ENCODE measurements at places on chromosomes 11 and 22. TPM values are rescaled to one million over a fixed set of nuclear protein-coding genes. Genes with fewer than 3 reads are reported as not detected.

DNA sequence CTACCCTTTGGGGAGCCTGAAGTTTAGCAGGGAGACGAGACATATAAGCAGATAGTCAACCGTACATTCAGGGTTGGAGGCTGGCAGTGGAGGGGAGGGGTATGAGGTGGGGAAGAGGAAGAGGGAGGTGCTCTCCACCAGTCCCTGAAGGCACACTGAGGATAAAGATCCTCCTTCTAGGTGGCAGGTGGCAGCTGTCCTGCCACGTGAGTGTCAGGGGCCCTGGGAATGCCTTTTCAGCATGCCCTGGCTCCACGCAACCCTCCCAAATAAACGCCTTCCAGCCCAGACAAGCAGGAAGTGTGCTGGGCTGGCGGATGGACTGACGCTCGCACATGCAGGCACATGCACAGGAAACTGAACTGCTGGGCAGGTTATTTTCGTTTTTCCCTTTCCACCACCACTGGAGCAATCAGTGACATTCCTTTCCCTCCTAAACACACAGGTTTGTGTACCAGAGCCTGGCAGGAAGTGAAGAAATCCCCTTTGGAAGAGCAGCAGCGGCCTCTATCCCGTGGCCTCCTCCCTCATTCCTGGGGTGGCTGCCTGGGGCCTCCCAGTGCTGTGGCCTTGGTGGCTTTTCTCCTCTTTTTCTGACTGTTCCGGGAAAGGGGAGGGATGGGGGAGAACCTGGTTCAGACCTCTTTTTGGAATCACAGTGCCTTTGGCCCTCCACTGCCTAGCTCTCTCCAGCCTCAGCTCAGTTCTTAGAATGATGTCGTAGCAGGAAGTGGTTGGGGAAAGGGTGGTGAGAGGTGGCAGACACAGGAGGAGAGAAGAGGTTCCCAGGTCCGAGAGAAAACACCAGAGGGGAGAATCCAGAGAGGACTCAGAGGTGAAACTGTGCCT, 157.0 kb upstream of the TIMP3 start:
- DNase-seq: peak; percentile 45

DNA sequence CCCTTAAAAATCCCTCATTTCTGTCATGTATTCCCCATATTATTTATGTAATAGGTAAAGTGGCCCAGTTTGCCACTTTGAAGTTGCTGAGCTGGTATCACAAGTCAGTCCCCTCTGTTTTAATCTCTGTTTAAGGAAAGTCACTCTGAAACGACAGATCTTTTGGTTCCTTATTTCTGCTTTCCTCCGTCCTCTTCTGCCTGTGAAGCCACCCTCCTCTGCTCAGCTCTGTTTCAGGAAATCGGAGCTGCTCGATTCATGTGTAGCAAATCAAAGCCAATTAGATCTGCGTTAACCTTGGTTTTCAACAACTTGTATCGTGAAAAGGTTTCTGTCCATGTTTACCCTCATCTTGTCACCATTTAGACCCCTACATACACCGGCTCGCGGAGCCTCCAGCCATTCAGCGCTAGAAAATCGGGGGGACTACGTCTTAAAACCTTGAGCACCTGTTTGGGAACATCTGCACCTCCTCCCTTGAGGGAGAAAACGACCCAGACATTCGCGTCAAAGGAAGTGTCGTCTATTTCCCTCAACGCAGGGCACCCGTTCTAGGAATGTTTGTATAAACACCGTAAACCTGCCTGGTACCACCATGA, 576 bp upstream of the SC5D start:
- DNase-seq: no peak

- DNase-seq: no peak
Measured at GRCh38 chr22:48248901-48249455, 1486.5 kb downstream of the TBC1D22A start.

KLHDC7B gene
- 18.8 TPM for total RNA-seq

GRCh38 chr11:20112291-20113148, 47.8 kb downstream of the DBX1 start:
- DNase-seq: no peak

- DNase-seq: peak; percentile 81
Measured at GRCh38 chr11:123430721-123431497, 840 bp downstream of the GRAMD1B start.

- no peak for DNase-seq
Measured at GRCh38 chr22:49753276-49753890, 74.3 kb downstream of the BRD1 start.

P4HA3 gene
- total RNA-seq: not detected

DNA sequence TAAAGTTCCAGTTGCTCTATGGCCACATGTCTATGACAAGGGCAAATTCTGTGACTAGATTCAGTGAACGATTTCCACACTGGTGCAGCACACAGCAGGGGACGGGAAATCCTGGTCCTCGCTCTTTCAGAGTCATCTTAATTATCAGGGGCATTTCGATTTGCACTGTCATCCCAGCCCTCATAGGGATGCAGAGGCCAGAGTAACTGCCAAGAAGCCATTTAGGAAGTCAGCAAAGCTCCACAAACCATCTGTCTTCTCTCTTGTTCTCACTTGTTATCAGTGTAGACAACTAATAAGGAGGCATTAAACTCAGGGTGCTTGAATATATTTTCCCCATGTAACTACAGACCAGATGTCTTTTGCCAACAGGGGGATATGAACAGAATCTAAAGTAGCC, 151.7 kb downstream of the STK33 start:
- no peak for DNase-seq

GRCh38 chr22:49634006-49634772, 193.5 kb downstream of the BRD1 start:
- no peak for DNase-seq

STK33 gene
- total RNA-seq: 2.1 TPM

GRCh38 chr11:62025487-62026105, 58.2 kb upstream of the FTH1 start:
- DNase-seq: peak; percentile 59

GRCh38 chr22:20155330-20156041, 4.6 kb upstream of the CCDC188 start:
- peak; percentile 61 for DNase-seq

GRCh38 chr11:14424096-14424495, 65.1 kb upstream of the RRAS2 start:
- no peak for DNase-seq

- no peak for DNase-seq
Measured at GRCh38 chr11:33819278-33820035, 45.1 kb upstream of the FBXO3 start.

DNA sequence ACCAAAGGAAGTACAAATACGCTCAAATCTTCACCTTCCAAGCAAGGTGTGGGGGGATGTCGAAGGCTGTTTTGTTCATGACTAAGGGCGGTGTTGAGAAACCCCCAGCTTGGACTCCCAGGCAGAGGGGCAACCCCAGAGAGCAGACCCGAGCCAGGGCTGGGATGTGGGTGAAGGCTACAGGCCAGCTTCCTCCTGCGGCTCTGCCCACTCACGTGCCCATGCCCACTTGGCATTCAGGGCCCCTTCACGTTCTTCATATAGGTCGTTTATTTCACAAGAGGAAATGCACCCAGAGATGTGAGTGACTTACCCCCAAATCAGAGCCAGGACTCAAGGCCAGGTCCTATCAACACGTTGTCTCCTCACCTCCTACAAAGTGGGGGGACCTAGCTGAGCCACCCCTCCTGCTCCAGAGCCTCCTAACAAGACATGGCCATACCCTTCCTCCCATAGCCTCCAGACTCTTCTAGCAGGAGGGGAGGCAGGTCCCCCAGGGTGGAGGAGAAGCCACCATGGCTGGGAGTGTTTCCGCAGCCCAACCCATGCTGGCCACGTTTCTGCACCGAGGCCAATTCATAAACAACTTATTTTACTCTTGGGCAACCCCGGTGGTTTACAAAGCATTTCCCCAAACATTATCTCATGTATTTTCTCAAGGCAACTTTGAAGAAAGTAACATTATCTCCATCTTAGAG, 22.0 kb downstream of the TMEM184B start:
- DNase-seq: no peak

DNA sequence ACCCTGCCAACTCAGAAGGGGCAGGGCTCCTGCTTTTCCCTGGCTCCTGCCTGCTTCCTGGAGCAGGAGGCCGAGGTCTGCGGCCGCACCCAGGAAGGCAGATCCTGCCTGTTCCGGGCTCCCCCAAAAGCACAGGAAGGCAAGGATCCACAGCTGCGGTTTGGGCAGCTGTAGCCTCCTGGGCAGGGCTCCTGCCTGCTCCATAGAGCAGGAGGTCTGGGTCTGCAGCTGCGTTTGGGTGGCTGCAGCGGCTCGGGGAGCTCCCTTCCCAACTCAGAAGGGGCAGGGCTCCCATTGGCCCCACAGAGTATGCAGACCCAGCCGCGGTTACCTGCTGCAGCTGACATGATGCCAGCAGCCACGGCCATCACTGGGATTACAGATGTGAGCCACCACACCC, 5.5 kb downstream of the UPK2 start:
- DNase-seq: no peak

SLC25A18 gene
- total RNA-seq: not detected

XRCC6 gene
- total RNA-seq: 215 TPM

DNA sequence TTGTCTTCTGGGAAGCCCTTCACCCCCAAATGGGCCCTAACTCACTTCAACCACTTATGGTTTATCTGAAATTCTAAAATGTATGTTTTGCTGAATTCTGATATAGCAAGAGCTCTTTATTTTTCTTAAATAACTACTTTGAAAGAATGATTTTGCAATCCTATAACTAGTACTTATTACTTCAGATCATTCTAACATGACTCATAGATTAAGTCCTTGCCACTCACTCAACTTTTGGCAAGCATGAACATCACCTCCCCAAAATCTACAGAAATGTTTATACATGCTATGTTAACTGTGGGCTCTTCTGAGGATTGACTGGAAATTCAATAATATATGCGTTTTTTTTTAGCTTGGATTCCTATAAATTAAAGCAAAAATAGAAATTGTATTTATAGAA, 367.4 kb upstream of the FAT3 start:
- no peak for DNase-seq

C11orf54 gene
- 20.6 TPM for total RNA-seq

FAR1 gene
- 49.7 TPM for total RNA-seq

DNA sequence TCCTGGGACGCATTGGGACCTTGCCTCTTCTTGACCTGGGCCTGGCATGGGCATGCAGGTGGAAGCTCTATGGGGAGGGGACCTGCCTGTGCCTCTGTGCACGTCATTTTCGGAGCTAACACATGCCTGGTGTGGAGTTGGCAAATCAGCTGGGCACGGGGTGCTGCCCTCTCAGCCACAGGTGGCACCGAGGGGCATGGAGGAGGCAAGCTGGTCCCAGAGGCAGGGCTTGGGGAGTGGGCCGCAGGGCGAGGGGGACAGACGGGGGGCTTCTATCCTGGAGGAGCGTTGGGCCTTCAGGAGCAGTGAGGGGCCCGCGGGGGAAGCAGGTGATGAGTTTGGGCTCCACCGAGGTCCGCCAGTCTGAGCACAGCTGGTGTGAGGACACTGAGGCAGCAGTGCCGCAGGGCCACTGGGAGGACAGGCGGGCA, 362.0 kb downstream of the TBC1D22A start:
- no peak for DNase-seq

DNA sequence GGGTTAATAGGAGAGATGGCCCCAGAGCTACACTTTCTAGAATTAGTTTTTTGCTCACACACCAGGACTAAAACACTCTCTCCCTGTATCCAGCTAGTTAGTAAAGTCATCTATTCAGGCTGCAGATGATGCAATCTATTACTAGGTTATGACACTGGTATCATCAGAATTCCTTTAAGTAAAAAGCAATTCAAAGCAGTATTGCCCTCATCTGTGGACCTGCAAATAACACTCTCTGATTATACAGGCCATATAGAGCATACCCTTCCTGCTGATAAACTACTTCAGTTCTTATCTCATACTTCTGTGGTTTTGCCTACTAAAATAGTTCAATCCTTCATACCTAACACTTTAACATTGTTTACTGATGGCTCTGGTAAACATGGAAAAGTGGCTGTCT, 13.5 kb upstream of the MTMR2 start:
- DNase-seq: no peak

DNA sequence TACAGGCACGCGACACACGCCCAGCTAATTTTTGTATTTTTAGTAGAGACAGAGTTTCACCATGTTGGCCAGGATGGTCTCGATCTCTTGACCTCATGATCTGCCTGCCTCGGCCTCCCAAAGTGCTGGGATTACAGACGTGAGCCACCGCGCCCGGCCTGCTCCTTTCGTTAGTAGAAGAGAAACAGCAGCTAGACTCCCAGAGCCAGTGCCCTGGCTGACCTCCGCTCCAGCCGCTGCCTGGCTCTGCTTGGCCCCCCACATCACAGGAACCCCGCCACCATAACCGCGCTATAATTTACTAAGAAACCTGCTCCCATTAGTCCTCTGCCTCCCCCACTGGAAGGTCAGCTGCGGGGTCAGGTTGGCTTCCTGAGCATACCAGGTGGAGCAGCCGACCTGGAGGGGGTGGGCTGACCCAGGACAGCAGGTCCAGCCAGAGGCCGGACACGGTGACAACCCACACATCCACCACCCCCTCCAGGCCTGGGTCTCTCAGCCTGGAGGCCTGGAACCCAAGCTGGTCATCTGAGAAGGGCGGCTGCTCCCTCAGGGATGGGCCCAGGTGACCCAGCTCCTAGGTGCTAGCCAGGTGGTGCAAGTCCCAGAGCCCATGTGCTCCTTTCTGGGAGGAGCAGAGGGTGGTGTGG, 7.5 kb upstream of the POLDIP3 start:
- DNase-seq: no peak

Data from activated naive CD8-positive, alpha-beta T cell treated with anti-CD3 and anti-CD28 coated beads, Interleukin-2, amount 10 ng/mL, durations not matched to agents 7 days and 5 days (primary cell).